Spinal cord (tissue), 10 donors: ENCODE measurements at places on chromosomes 5 and 9. TPM values are rescaled to one million over a fixed set of nuclear protein-coding genes. Genes with fewer than 3 reads are reported as not detected.

DPP7 gene
- polyA plus RNA-seq = 127 TPM

DRD1 gene
- 4.3 TPM for polyA plus RNA-seq

DNA sequence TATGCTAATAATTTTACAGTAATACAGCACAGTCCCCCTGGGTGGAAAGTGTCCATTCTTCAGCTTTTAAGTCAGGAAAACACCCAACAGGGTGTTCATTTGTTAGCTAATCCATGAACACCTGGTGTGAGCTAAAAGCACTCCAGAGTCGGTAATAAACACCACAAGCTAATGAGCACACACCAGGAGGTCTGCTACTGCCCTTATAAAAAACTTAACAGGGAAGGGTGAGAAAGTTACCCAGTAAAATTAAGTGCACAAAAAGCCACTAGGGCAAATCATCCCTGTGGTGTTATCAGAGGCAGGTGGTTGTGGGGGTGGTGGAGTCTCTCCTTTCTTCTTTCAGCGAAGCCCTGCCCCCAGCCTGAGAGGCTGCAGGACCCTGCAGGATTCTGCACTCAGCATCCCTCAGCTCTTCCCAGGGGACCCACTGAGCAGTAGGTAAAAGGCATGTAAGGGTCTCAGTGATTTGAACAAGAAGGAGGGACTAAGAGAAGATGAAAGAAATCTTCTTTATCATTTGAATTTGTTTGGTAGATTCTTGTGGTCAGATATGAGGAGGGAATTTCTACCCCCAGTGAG, 14.4 kb downstream of the GDNF start:
- DNase-seq = no peak

- no peak for DNase-seq
Measured at GRCh38 chr5:34598177-34598794, 57.8 kb upstream of the RAI14 start.
